Right lung (tissue), 10 donors: ENCODE measurements at places on chromosomes 2 and 18. TPM values are rescaled to one million over a fixed set of nuclear protein-coding genes. Genes with fewer than 3 reads are reported as not detected.

- DNase-seq, result no peak
Observed at GRCh38 chr2:41967476-41968181, 80.2 kb upstream of the PKDCC start.

DNA sequence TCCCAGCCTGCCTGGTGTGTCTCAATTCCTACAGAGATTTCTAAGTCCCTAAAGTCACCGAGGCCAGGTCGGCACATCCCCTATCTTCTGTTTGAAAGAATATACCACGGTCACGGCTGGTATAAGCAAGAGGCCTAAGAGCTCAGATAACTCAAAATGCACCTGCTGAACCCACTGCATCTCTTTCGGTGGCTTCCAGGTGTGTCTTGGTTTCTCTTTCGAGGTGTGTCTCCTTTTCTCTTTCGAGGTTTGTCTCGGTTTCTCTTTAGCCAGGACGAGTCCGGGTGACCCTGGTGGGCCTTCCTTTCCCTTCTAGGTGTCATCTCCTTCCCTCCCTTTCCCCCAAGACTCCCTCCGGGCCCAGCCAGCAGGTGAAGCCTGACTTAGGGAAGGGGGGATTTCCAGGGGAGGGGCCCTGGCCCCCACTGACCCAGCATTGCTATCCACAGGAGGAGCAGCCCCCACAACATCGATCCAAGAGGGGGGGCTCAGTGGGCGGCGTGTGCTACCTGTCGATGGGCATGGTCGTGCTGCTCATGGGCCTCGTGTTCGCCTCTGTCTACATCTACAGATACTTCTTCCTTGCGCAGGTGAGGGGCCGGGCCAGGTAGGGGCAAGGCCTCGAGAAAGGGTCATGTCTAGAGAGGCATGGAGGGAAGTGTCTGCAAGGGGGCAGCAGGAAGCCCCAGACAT is 8.4 kb downstream of the ITM2C start:
- DNase-seq, result no peak

DNA sequence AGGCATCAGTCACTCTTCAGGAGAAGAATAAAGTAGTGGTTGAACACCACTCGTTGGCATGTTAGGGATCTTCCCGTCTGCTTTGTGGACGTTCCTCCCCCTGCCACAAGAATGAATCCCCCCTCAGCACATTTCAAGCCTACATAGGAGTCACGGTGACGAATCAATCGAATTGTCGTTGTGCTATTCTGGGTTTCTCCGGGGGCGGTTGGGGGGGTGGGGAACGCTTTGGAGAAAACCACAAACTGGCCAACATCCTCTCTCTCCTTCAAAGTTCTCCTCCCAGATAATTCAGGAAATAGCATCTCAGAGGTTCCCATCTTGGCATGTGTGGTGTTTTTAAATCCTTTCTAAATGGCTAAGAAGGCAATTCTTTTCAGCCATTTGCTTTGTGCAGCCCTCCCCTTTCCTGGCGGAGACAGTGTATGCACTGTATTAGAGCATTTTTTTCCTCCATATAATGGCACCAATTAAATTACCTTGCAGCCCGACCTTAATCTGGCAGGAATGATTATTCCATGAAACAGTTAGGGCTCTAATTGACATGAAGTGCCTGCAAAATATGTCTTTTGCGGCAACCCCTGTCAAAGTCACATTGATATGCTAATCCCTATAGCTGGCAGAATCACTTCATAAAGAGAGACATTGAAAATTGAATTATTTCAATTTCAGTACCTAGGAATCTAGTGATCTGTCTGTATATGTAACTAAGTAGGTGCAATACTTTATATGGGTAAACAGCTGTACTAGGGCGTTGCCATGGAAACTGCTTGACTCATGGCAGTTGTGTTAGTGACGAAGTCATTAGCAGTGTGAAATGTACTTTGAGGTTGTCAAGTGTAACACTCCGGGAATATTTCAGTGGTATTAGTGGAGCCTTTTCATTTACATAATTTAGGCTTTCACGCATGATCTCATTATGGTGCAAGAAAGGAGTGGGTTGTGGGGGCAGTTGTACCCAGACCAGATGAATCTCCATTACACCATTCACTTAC is 323.4 kb upstream of the SLC14A2 start:
- no peak for DNase-seq

OR6B2 gene
- polyA plus RNA-seq, result not detected

NEB gene
- polyA plus RNA-seq, result 47.5 TPM
